ENCODE measurements at places on chromosomes 11 and 22.

- peak; percentile 48 for DNase-seq
Observed at GRCh38 chr22:25777870-25778269, 35.9 kb downstream of the MYO18B start.

GRCh38 chr11:130522284-130522961 is 74.0 kb downstream of the ADAMTS15 start:
- peak; percentile 75 for DNase-seq

DNA sequence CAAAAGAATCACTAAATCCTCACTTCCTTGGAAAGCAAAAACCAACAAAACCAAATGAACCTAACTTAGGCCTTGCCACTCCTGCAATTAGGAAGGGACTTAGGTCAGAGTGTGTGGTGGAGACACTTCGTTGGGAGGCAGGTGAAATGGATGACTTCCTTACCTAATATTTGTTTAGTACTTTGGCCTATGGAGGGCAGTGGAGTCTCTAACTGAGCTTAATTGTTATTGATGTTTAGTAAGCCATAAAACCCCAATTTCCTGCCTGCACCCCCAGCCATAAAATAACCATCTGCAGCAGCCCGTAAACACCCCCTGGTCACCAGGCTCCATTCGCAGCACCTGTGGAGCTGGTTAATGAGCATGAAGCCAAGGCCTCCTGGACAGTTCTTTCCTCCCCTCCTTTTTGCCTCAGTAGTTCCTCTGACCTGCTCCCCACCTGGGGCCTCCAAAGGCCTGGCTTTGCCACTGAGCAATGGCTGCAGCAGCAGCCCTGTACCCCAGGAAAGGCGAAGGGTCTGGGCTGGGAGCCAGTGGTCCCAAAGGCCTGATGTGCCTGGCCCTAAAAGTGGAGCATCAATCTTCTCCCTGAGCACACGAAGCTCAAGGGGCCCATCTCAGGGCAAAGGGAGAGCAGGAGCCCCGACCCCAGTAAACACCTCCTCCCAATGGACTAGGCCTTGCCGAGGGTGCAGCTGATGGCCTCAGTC is 15.6 kb upstream of the SYT13 start:
- no peak for DNase-seq

DNA sequence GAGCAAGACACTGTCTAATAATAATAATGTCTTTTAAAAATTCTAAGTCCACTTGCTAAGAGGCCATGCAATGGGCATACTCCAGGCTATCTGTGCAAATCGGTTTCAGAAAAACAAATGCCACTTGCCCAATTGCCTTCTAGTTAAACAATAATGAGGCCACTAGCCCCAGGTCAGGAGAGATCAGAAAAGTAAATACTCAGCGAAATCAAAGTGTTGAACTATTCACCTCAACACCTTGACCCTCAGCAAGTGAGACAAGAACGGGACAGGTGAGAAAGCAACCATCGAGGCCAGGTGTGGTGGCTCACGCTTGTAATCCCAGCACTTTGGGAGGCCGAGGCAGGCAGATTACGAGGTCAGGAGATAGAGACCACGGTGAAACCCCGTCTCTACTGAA is 72.3 kb upstream of the SYN3 start:
- DNase-seq = no peak

- DNase-seq = no peak
Observed at GRCh38 chr11:132802947-132803346, 729.4 kb downstream of the OPCML start.

DNA sequence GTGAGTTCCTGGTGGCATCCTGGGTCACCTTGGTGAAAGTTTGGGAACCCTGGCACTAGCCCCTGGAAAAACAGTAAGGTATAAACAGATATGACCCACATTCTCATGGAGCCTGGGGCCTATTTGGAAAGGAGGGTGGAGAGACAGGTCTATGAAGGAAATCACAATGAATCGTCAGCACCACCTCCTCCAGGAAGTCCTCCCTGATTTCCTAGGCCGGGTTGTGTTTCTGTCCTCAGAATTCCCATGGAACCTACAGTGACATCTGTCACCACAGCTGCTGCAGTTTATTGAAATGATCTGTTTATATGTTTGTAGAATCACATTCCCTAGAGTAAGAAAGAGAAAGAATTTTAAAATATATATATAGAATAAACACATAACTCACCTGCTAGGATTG is 71.8 kb upstream of the ASPHD2 start:
- DNase-seq = no peak

- no peak for DNase-seq
Observed at GRCh38 chr11:103968685-103969084, 67.8 kb upstream of the DDI1 start.

- no peak for DNase-seq
Observed at GRCh38 chr11:125491146-125491545, 4.9 kb downstream of the FEZ1 start.

GRCh38 chr22:31313366-31314147 is 21.3 kb upstream of the PIK3IP1 start:
- DNase-seq = peak; percentile 42

DNA sequence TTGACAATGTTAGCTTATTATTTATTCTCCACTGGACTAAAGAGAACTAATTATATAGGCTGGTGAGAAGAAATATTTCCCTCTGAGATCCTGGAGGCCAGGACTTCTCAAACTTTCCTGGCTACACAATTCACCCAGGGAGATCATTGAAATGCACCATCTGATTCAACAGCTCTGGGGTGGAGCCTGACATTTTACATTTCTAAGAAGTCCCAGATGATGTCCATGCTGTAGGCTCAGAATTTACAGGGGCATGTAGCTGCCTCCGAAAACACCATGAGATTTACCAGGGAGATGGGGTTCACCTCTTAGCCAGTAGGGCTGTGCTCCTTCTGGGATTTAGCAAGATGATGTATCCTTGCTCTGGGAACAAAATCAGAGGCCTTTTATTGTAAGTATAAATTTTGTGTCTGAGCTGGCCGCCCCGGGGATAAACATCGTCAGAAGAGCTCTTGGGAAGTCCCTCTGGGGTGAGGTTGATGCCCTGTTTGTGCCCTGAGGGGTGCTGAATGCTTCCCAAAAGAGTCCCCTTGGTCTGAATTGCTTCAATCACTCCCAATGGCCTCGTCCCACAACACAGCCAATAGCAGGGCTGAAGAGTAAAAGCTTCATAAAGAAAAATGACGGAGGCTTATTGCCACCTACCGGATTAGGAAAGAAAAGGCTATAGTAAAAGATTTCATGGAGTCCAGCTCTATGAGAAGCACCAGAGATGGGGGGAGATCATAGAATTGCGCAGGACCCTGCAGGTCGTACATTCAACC is 33.4 kb upstream of the API5 start:
- no peak for DNase-seq

DNA sequence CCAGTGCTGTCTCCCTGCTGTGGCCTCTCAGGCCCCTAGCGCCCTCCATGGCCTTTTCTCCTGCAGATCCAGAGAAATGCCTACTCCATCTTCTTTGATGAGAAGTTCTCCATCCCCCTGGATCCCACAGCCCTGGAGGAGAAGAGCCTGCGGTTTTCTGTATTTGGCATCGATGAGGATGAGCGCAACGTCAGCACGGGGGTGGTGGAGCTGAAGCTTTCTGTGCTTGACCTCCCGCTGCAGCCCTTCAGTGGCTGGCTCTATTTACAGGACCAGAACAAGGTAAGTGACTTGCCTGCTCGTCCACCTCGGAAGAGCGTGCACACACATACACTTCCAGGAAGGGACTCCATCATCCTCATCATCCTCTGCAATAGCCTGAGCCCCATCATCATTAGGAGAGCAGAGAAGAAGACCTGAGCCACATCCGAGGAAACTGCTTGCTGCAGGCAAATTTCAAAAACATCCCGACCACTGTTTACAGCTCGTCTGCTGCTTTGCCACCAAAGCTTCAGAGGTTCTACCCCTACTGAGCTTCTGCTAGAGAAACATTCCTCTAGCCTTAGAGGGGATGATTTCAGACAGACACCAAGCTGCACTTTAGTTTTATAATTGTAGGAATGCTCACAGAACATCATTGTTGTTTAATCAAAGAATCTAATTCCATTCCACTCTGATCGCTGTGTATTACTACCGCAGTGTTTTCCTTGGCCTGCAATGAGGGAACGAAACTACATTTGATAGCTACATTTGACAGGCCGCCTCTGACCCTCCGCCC is 12.9 kb upstream of the RHOD start:
- no peak for DNase-seq

DNA sequence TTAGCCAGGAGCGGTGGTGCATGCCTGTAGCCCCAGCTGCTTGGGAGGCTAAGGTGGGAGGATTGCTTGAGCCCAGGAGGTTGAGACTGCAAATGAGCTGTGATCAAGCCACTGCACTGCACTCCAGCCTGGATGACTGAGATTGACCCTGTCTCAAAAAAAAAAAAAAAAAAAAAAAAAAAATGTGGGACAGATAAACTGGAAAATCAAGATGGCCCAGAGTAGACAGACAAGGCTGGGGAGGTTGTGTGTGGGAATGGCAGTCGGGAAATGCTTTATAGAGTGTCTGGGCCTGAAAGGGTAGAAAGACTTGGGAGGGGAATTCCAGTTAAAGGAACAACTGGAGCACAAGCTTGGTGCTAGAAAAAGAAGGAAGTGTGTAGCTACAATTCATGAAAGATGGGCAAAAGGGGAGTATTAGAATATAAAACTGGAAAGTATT is 18.2 kb upstream of the WDR74 start:
- DNase-seq = no peak
